ENCODE measurements at places on chromosomes 2 and 18.

DNA sequence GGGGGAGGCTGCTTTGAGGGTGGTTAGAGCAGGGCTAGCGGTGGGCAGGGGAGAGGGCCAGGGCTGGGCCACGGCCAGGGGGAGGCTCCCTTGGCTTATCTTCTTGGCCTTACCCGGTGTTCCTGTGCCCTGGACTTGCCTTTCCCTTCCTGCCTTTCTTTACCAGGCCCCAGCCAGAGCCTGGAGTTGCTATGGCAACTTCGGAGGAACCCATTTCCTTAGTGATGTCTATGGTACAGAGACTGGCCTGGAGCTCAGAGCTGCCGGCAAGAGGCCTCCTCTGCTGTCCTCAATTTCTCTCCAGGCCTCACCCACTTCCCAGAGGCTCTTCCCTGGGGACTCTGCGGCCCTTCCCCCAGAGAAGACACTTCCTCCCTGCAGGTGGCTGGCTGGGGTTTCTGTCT lies 11.5 kb downstream of the SPEG start:
- no peak for DNase-seq

DNA sequence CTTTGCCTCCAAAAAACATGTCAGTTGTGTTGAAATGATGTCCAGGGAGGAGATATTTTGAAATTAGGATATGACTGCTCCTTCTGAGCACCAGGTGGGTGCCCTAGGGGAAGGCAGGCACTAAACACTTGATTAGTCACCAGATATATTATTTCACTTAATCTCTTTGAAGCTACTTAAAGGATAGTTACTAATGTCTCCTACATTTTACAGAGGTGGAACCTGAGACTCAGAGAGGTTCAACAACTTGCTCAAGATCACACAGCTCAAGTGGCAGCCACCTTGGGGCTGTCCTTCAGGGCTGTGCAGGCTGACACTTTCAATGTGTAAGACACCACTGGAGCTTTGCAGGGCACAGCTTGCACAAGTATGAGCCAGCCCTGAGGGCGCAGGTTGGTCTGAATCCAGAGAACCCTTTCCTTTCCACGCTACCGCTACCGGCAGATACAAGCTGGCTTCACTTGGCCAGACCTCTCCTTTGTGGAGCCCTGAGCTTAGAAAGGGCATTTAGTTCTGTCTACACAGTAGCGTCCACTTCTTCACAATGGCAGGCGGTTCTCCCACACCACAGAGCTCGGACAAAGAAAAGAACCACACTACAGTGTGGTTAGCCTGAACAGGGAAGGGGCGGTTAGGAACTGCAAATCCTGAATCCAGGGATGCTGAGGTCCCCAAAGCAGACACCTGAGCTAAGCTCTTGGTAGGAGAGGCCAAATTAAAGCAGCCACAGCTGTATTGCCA lies 16.4 kb downstream of the ALPK2 start:
- DNase-seq = no peak

DNA sequence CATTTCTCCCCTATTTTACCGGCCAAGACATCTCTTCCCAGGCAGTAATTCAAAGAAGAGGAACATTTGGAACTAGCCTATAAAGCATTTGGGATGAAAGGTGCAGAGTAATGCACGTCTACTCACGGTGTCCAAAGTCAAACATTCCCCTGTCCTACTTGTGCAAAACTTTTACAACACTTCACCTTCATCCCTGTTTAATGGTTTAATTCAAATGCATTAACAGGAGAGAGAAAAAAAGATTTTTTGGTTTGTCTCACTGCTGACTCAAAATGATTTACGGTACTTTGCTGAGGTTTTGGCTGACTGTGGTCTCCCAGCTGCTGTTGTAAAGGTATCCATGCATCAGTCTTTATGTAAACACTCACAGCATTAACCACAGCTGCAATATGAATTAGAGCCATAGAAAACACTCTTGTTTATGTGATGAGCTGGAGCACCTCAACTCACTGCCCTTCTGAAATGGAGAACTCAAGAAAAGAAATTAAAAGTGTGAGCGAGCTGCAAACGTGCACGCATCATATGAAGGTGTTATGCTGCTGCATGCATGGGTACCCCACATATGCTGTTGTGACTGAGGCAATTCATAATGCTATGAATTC lies 220.5 kb downstream of the PIEZO2 start:
- DNase-seq = no peak

DNA sequence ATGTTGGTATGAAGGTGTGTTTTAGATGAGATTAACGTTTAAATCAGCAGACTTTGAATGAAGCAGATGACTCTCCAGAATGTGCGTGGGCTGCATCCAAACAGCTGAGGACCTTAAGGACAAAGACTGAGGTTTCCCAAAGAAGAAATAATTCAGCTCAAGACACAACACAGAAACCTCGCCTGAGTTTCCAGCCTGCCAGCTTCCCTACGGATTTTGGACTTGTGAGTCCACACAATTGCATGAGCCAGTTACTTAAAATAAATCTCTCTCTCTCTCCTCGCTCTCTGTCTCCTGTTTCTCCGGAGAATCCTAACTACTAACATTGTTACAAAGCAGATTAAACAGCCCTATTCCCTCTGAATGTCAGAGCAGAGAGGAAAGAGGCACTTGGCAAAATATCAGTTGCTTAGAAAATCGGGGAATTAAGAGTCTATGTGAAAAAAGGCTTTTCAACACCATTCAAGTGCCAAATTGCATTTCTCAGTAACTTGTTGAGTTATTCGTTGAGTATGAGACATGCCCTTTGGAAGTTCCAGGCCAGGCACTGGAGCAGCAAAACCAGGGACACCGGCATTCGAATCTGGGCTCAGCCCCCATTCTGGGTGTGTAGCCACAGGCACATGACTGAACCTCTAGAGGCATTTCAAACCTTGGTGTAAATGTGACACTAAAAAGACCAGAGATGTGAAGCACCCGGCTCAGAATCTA lies 174.6 kb upstream of the PID1 start:
- DNase-seq = peak; percentile 14

DNA sequence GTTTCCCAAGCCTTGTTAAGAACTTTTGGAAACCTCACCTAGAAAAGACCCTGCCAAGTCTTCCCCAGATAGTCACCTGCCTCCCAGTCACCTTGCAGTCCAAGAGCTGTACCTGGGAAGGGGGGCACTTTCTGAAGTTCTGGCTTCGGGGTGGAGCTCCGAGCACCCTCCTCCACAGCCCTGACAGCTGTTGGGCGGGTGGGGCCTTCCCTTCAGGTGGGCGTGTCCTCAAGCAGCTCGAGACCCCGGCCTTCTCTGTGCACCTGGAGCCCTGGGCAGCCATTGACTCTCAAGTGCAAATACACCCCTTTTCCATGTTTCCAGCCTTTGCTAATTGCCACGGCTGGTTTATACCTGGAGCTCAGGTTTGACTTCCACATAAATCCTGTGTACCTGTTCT lies 37.0 kb upstream of the IGFBP5 start:
- no peak for DNase-seq

DNA sequence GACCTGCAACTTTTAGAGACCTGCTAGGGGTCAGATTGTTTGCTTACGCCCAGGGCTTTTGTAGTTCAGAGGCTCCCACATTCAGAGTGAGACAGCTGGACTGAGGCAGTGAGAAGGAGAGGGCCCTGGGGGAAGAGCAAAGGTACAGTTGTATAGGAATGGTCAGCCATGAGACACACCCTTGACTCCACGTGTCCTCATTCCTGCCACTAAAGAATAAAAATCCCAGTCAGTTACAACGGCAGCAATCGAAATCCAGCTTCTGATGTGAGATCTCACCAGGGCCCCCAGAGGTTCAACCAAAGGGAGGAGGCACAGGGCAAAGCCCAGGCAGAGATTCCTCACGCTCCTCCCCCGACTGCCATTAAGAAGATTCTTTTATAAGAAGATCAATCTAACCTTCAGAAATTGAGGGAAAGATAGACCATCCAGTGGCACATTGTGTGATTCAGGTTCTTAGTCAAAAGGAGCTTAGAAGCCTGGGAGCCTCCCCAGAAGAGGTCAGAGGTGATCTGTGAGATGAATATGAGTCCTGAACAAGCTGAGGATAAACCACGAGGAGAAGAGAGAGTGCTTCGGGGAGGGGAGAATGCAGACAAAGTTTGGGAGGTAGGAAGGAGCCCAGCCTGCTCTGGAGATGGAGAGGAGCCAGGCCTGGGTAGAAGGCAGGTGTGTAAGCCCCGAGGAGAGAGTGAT lies 317.0 kb downstream of the CYP26B1 start:
- DNase-seq = no peak

GRCh38 chr2:187187519-187187918 lies 260.5 kb downstream of the CALCRL start:
- DNase-seq = no peak

- no peak for DNase-seq
These were observed 3.5 kb downstream of the RETREG2 start for GRCh38 chr2:219181531-219181930.

GRCh38 chr2:104448661-104449440 lies 405.1 kb upstream of the POU3F3 start:
- DNase-seq = no peak

- DNase-seq = no peak
These were observed 104.7 kb downstream of the THADA start for GRCh38 chr2:43491065-43491639.

DNA sequence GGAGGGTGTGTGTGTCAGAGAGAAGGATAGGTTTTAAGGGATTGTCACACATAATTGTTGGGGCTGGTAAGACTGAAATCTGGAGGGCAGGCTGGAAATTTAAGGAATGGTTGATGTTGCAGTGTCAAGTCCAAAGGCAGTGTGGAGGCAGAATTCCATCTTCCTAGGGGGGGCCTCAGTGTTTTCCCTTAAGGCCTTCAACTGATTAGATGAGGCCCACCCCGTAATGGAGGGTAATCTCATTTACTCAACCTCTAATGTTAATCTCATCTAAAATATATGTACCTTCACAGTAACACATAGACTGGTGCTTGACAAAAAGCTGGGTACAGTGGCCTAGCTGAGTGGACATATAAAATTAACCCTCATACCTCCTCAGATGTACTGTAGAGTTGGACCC lies 30.9 kb upstream of the RPIA start:
- DNase-seq = no peak

- DNase-seq = no peak
These were observed 19.8 kb downstream of the FAM171B start for GRCh38 chr2:186713691-186714090.

- DNase-seq = peak; percentile 45
These were observed 11.4 kb downstream of the EPAS1 start for GRCh38 chr2:46308629-46309028.

DNA sequence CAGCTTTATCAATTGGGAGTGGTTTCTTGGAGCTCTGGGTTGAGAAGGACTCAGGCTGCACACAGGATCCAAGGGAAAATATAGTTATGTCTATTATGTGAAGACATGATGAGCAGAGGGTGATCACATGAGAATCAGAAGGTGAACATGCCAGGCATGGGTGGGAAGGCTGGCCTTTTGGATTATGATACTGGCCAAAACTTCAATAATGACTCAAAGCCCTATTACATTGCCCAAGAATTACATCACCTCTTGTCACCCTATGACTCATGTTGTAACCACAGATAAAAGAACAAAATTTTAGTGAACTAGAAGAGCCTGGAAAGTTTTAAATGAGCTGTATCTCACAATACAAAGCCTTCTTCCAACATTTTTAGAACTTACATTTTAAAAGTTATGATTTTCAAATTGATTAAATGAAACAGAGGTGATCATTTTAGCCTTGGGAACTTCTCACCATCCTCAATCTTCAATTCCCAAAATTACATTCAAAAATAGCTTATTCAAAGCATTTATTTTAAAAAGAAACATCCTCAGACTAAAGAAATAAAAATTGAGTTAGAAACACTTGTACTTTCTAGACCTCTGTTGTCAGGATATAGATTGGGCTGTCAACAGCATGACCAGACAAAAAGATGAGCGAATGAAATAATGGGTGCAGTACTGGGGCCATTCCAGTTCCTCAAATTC lies 428.3 kb downstream of the MBD2 start:
- DNase-seq = peak; percentile 59

Data from suppressor macrophage treated with lipopolysaccharide for 1 hour (primary cell).